ENCODE measurements at places on chromosomes 1 and 21.

GRCh38 chr1:246295340-246295739 is 211.7 kb downstream of the SMYD3 start:
- no peak for DNase-seq

DNA sequence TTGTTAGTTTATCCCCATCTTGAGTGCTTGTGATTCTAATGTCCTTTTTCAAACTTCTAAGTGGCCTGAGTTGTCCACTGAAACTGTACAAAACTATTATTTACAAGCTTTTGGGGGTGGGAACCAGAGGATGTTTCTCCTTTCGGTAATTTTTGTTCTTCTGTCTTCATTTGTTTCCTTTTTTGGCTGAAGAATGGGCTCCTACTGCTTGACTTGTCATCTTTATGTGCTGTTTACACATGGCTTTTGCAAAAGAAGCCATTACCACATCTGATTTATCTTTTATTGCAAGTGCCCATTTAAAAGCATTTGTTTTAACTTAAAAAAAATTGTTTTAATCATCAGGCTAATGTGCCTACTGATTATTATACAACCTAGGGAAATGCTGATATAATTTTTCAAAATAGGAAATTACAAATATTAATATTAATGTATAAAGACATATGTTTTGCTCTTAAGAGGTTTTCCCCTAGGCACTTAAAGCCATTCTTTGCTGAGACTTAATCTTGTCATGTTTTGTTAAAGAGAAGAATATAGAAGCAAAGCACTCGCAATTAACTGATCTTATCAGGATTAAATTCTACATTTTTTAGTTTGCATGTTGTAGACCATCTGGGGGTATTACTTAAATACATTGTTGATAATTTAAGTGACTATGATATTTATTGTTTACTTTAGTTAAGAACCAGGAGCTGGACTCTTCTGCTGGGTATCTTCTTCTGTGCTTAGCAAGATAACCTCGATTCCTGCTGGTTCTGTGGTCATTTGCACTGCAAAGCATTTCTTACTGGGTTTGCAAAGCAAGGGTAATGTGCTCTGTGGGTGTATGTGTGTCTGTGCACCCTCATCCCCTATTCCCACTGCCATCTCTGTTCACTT is 40.1 kb downstream of the TMEM200B start:
- DNase-seq, result no peak

- peak; percentile 79 for DNase-seq
These were observed 2.5 kb downstream of the RGS4 start for GRCh38 chr1:163071405-163072255.

GRCh38 chr1:157201767-157202166 is 63.6 kb upstream of the ETV3 start:
- no peak for DNase-seq

GRCh38 chr1:18134324-18135046 is 26.9 kb downstream of the IGSF21 start:
- DNase-seq, result no peak
